ENCODE measurements at places on chromosomes 4 and X.

DNA sequence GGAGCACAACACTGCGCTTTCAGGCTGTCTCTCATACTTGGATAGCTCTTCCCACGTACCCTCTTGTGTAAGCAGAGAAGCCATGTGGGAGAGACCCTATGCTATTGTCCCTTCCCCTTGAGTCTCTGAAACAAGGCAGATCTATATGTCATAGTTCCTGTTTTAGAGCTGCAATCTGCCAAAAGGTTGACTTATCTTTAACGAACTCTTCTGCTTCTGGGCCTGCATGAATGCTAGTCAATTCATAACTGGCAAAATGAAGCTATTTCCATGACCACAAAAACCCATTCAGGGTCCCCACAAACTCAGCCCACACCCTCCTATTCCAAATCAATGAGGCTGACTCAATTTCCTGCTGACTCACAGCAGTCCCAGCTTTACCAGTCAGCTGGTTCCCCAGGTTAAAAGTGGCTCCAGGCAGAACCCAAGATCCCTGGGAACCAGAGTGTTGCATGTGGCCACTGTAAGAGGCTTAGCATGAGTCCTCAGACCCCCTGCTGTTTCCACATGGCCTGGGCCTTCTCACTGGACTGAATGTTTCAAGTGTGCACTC, 25.3 kb upstream of the SOD3 start:
- H3K36me3 ChIP-seq: no peaks in the 10 kb centered on the region
- no peak for DNase-seq
- no peak overlapping the region for H3K4me3 ChIP-seq
- H3K4me1 ChIP-seq: no peaks in the 10 kb centered on the region

- no peaks in the 10 kb centered on the region for H3K27me3 ChIP-seq
- H3K4me1 ChIP-seq: no peaks in the 10 kb centered on the region
- no peaks in the 10 kb centered on the region for H3K36me3 ChIP-seq
- no peak for DNase-seq
- no peak overlapping the region for H3K27ac ChIP-seq
- no peak overlapping the region for H3K4me3 ChIP-seq
Measured at GRCh38 chr4:26311633-26312032, 9.2 kb upstream of the RBPJ start.

DNA sequence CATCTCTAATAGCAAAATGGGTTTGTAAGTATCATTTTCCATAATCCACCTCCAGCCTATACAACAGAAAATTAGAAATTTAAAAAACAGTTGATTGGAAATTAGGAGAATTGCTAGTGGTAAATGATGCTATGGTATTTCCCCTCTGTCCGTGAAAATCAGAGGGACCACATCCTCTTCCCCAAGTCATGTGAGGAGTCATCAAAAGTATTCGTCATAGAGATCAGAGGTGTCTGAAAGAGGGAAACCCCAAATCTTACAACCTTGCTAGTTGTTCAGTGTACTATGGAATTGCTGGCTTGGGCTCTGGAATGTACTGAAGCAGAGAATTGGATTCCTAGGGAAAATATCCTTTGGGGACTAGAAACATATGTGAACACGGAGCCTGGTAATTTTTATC, 241.4 kb upstream of the ARHGAP24 start:
- no peaks in the 10 kb centered on the region for H3K36me3 ChIP-seq
- no peaks in the 10 kb centered on the region for H3K4me1 ChIP-seq

GRCh38 chr4:40157436-40157835, 39.4 kb upstream of the RHOH start:
- H3K36me3 ChIP-seq: no peaks in the 10 kb centered on the region
- no peaks in the 10 kb centered on the region for H3K27me3 ChIP-seq
- no peak overlapping the region for H3K27ac ChIP-seq
- no peak for DNase-seq

- H3K27ac ChIP-seq: no peak overlapping the region
- no peaks in the 10 kb centered on the region for H3K27me3 ChIP-seq
- H3K4me3 ChIP-seq: no peak overlapping the region
- no peaks in the 10 kb centered on the region for H3K36me3 ChIP-seq
Measured at GRCh38 chrX:51641421-51642021, 22.8 kb upstream of the CENPVL3 start.

DNA sequence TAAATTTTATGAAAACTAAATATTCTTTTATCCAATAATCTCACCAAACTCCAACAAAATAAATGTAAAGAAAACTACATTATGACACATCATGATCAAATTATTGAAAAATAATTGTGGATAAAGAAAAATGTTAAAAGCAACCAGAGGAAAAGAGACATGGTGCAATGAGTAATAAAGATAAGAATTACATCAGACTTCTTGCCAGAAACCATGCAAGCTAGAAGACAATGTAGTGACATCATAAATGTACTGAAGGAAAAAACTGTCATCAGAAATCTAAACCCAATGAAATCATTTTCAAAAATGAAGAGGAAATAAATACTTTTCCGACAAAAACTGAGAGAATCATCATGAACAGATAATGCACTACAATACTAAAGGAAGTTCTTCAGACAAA, 135.9 kb upstream of the EOLA2 start:
- H3K27me3 ChIP-seq: no peaks in the 10 kb centered on the region
- H3K4me1 ChIP-seq: no peaks in the 10 kb centered on the region
- DNase-seq: no peak
- H3K36me3 ChIP-seq: no peaks in the 10 kb centered on the region
- no peak overlapping the region for H3K27ac ChIP-seq

- no peak for DNase-seq
- H3K36me3 ChIP-seq: no peaks in the 10 kb centered on the region
- no peaks in the 10 kb centered on the region for H3K4me1 ChIP-seq
- H3K4me3 ChIP-seq: no peak overlapping the region
- no peak overlapping the region for H3K27ac ChIP-seq
Measured at GRCh38 chrX:149825424-149825823, 43.7 kb downstream of the MAGEA9 start.

- H3K36me3 ChIP-seq: no peaks in the 10 kb centered on the region
- H3K27me3 ChIP-seq: no peaks in the 10 kb centered on the region
- H3K27ac ChIP-seq: no peak overlapping the region
- H3K4me3 ChIP-seq: no peak overlapping the region
Measured at GRCh38 chr4:2388429-2389182, 29.8 kb downstream of the ZFYVE28 start.

DNA sequence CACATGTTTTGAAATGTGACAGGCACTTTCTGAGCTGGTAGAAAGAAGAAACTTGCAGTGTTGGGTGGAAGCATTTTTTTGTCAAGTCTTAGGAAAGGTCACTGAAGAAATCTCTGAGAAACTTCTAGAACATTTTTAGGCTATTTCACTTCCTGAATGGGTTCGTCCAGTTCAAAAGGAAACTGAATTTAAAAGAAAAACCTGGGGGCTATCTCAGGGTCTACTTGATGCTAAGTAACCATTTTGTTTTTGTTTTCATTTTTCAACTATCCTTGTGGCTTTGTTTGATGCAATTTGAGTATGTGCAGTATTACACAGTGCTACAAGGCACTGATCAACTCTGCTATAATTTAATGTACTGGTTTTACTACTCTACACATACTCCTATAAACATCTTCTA, 34.0 kb upstream of the AMOT start:
- no peaks in the 10 kb centered on the region for H3K27me3 ChIP-seq
- H3K27ac ChIP-seq: no peak overlapping the region
- no peaks in the 10 kb centered on the region for H3K4me1 ChIP-seq
- no peak overlapping the region for H3K4me3 ChIP-seq
- H3K36me3 ChIP-seq: no peaks in the 10 kb centered on the region

GRCh38 chr4:87977521-87978278, 2.2 kb downstream of the SPP1 start:
- H3K36me3 ChIP-seq: no peaks in the 10 kb centered on the region
- no peak overlapping the region for H3K4me3 ChIP-seq
- no peak overlapping the region for H3K27ac ChIP-seq
- no peaks in the 10 kb centered on the region for H3K4me1 ChIP-seq
- H3K27me3 ChIP-seq: no peaks in the 10 kb centered on the region

DNA sequence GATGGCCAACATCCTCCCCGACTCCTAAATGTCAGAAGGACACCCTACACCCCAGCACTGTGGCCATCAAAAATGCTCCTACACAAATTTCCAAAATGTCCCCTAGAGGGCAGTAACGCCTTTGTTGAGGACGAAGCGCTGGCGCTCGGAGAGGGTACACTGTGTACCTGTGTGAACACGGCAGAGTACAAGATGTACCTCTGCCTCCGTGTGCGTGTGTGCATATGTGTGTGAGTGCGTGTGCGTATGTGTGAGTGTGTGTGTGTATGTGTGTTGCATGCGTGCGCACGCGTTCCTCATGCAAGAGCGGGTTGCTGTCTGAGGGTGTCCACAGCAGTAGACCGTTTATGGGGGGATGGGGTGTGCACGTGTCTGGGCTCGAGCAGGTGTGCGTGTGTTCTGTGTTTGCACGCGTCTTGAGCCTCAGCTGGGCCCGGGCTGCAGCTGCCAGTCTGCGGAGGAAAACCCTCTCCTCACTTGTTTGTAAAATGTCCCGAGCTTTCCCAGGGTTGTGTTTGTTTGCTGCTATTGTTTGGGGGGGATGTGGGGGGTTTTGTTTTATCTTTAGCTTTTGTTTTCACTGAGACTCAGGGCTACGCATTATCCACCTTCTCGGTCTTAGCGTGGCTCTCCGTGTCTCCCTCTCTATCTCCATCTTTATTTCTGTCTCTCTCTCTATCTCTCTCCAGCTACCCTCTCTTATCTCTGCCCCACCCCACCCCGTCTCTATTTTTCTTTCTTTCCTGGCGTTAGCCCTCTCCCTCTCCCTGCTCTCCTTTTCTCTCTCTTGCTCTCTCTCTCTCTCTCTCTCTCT, 10.4 kb upstream of the TSPYL2 start:
- no peaks in the 10 kb centered on the region for H3K36me3 ChIP-seq
- no peaks in the 10 kb centered on the region for H3K27me3 ChIP-seq
- H3K27ac ChIP-seq: no peak overlapping the region
- peak; percentile 75 for DNase-seq
- H3K4me3 ChIP-seq: peak overlapping the region; percentile 30
- no peaks in the 10 kb centered on the region for H3K4me1 ChIP-seq

- peak overlapping the region; percentile 54 for H3K4me3 ChIP-seq
- DNase-seq: no peak
- no peaks in the 10 kb centered on the region for H3K4me1 ChIP-seq
- peak overlapping the region; percentile 52 for H3K27ac ChIP-seq
Measured at GRCh38 chrX:47649781-47650163, 591 bp downstream of the ELK1 start.

DNA sequence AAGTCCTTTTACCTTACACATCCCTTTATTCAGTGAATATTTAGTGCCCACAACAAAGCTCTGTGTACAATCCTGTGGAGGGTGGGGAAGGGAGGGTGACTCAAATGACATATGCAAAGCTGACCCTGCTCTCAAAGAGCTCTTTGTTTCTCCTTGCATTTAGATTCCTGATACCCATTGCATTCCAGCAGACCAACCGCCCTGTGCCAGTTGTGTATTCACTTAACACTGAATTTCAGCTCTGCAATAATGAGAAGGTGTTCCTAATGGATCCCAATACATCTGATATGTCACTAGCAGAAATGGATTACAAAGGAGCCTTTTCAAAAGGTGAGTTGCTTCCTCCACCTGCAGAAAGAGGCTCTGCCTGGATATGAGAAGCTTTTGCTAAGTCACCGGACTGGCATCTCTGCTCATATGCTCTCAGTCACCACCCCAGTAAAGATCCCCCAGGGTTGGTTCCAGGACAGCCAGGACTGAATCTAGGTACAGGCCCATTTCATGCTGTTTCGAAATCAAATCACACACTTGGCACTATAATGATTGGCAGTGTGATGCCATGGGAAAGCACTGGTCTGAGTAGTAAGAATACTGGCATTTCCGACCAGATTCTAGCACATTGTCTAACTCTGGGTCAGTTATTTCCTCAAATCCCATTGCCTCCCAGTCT, 17.1 kb upstream of the ANXA3 start:
- no peak overlapping the region for H3K27ac ChIP-seq
- no peaks in the 10 kb centered on the region for H3K4me1 ChIP-seq
- H3K4me3 ChIP-seq: no peak overlapping the region

DNA sequence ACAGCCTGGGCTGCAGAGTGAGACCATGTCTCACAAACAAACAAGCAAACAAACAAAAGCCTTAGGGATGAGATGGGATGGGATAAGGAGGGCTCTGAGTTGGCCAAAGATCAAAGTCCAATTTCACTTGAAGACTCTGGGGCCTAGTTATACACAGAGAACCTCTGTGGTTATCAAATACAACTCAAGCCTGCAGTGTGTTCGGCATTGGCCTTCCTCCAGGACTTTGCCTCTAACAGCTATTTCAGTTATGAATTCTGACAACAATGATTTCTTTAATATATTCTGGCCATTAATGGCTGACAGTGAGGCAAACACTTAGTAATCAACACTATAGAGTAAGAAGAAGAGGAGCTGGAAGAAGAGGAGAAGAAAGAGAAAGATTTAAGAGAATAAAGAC, 171.1 kb downstream of the PDGFRA start:
- DNase-seq: no peak
- H3K36me3 ChIP-seq: no peaks in the 10 kb centered on the region
- H3K4me1 ChIP-seq: no peaks in the 10 kb centered on the region

- H3K4me1 ChIP-seq: no peaks in the 10 kb centered on the region
- H3K36me3 ChIP-seq: no peaks in the 10 kb centered on the region
- H3K4me3 ChIP-seq: no peak overlapping the region
- peaks cover 32% of the 10 kb centered on the region for H3K27me3 ChIP-seq
Measured at GRCh38 chr4:122830426-122831095, 3.9 kb downstream of the FGF2 start.

Measured in colonic mucosa (tissue), 4 donors.